Activated naive CD8-positive, alpha-beta T cell treated with anti-CD3 and anti-CD28 coated beads, Interleukin-2, amount 10 ng/mL, durations not matched to agents 7 days and 5 days (primary cell): ENCODE measurements at places on chromosomes 12 and 14. TPM values are rescaled to one million over a fixed set of nuclear protein-coding genes. Genes with fewer than 3 reads are reported as not detected.

GRCh38 chr12:62839869-62840660 lies 94.9 kb downstream of the PPM1H start:
- no peaks in the 10 kb centered on the region for H3K4me1 ChIP-seq
- no peak overlapping the region for H3K4me3 ChIP-seq
- no peak for DNase-seq
- H3K36me3 ChIP-seq: no peaks in the 10 kb centered on the region

GRCh38 chr14:42814817-42815216 lies 1208.1 kb downstream of the LRFN5 start:
- no peak overlapping the region for H3K27ac ChIP-seq
- no peaks in the 10 kb centered on the region for H3K36me3 ChIP-seq
- H3K4me1 ChIP-seq: no peaks in the 10 kb centered on the region
- H3K27me3 ChIP-seq: no peaks in the 10 kb centered on the region
- H3K4me3 ChIP-seq: no peak overlapping the region

- no peak for DNase-seq
- peaks cover 12% of the 10 kb centered on the region for H3K36me3 ChIP-seq
- H3K4me1 ChIP-seq: peaks cover 10% of the 10 kb centered on the region
- H3K4me3 ChIP-seq: no peak overlapping the region
- no peak overlapping the region for H3K27ac ChIP-seq
Measured at GRCh38 chr12:42162965-42163364, 18.3 kb upstream of the GXYLT1 start.

DNA sequence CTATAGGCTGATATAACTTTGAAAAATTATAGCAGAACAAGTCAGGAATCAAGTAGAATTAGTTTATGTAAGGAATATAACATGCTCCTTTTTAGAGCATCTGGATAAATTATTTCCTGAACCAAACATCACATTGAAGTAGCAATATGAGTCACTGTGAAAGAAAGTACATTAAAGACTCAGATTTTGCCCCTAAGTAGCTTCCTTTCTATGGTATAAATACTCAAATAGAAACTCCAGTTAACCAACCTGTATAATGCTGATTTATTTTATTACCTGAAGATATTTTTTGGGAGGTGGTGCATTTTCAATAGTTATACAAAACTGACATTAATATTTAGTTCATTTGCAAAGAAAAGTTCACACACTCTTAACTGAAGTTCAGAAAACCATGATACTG lies 312.1 kb downstream of the ITPR2 start:
- no peak for DNase-seq
- peaks cover 9% of the 10 kb centered on the region for H3K4me1 ChIP-seq
- H3K4me3 ChIP-seq: no peak overlapping the region
- no peak overlapping the region for H3K27ac ChIP-seq

GRCh38 chr12:124869059-124869665 lies 5.5 kb upstream of the SCARB1 start:
- H3K4me1 ChIP-seq: peaks cover 23% of the 10 kb centered on the region
- peaks cover 18% of the 10 kb centered on the region for H3K27me3 ChIP-seq
- peak overlapping the region; percentile 41 for H3K4me3 ChIP-seq
- no peaks in the 10 kb centered on the region for H3K36me3 ChIP-seq
- H3K27ac ChIP-seq: no peak overlapping the region

DNAI7 gene
- 0.14 TPM for total RNA-seq

LALBA gene
- total RNA-seq: not detected

PMCH gene
- total RNA-seq: not detected

DNA sequence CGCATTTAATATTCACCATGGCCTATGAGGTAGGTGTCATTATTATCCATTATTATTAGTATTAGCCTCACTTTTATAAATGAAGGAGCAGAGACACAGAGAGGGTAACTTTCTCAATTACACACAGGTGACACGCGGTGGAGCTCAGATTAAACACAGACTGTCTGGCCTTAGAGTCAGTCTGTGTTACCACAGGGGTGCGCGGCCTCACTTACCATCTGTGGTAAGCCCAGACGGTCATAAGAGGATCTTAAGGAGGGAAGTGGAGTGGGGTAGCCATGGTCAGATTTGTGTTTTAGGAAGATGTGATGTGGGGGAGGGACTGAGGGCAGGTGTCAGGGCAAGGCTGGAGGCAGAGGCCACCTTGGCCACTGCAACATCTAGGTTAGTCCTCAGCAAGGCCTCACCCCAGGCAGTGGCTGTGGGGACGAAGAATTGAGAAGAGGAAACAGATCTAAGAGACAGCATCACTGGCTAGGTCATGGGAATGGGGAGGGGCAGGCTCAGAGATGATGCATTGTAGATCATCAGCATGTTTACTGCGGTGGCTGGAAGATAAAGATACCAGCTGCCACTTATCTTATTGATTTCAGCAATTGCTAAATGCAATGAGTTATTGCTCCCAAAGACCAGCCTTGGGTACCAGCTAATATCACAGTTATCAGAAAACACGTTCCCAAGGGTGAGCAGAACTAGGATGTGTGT lies 67.1 kb downstream of the SERPINA3 start:
- no peak for DNase-seq
- H3K36me3 ChIP-seq: no peaks in the 10 kb centered on the region
- no peak overlapping the region for H3K27ac ChIP-seq
- peaks cover 2% of the 10 kb centered on the region for H3K27me3 ChIP-seq
- H3K4me3 ChIP-seq: no peak overlapping the region
- H3K4me1 ChIP-seq: no peaks in the 10 kb centered on the region
